Urinary bladder (tissue), 4 donors: ENCODE measurements at places on chromosomes 11 and 22.

- DNase-seq, result no peak
These were observed 35.3 kb upstream of the FZD4 start for GRCh38 chr11:86990515-86990914.

- DNase-seq, result no peak
These were observed 21.8 kb downstream of the RNF169 start for GRCh38 chr11:74770456-74770855.

DNA sequence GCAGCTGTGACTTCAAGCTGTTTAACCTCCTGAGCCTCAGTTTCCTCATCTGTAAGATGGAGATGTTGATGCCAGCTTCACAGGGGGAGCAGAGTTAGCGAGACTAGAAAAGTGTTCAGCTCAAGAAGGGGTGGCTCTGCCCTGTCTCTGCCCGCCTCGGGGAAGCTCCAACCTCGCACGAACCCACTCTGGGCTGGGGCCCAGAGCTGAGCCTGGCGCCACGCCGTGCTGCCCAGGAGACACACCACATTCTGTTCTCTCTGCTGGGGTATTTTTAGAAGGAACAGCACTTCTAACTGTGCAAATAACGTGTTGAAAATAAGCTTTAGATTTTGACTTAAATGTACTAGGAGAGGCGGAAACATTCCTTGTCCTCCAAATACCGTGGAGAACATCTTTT, 74.1 kb downstream of the PHF21B start:
- no peak for DNase-seq

DNA sequence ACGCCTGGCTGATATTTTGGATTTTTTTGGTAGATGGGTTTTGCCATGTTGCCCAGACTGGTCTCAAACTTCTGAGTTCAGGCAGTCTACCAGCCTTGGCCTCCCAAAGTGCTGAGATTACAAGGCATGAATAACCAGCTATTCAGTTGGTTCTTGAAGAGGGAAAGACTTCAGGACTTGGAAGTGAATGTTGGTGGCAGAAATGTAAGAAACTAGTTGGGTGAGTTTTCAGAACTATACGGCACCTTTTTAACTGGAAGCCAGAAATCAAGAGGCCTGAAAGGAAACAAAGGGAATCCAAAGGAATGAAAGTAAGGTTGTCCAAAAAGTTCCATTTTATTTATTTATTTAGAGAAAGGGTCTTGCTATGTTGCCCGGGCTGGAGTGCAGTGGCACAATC, 2.9 kb downstream of the POGLUT3 start:
- no peak for DNase-seq

GRCh38 chr22:36563001-36563400, 34.0 kb upstream of the EIF3D start:
- DNase-seq, result no peak

DNA sequence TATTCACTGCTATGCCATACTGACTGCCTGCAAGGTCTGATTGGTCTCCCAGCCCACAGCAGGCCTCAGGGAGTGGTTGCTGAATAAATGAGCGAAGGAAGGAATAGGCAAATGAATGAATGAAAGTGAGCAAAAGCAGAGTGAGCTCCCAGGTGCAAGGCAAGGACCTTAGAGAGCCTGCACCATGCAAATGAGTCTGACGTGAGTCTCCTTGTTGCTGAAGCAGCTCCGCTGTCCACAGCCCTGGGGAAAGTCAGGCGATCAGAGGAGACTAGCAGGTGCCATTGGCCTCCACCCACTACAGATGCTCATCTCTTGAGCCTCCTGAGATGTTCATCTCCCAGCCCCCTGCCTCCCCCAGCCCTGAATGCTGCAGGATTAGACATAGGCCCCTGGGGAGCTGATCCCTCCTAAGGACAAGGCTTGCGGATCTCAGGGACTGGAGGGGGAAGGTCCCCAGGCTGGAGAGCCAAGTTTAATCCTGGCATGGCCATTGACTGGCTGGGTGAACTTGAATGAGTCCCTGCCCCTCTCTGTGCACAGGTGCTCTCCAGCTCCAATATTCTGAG, 22.1 kb downstream of the GDPD5 start:
- no peak for DNase-seq

DNA sequence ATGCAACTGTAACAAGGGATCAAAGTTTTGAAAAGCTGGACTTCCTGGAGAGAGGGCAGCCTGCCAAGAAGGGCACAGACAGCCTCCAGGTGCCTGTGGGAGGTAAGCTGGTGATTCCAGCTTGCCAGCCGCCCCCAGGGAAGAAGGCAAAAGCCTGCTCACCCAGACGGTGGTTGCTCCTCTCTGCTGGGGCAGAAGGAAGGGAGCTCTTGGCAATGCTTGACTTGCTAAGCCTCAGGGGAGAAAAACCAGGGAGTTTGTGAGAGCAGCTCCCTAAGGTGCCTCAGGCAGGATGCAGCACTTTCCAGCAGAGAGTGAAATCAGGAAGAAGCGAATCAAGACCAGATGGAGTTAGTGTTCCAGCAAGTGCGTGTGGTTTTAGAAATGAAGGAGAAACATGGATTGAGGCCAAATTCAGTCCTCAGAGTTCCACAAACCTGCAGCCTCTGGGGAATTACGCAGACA, 553.6 kb downstream of the BUD13 start:
- DNase-seq, result no peak

DNA sequence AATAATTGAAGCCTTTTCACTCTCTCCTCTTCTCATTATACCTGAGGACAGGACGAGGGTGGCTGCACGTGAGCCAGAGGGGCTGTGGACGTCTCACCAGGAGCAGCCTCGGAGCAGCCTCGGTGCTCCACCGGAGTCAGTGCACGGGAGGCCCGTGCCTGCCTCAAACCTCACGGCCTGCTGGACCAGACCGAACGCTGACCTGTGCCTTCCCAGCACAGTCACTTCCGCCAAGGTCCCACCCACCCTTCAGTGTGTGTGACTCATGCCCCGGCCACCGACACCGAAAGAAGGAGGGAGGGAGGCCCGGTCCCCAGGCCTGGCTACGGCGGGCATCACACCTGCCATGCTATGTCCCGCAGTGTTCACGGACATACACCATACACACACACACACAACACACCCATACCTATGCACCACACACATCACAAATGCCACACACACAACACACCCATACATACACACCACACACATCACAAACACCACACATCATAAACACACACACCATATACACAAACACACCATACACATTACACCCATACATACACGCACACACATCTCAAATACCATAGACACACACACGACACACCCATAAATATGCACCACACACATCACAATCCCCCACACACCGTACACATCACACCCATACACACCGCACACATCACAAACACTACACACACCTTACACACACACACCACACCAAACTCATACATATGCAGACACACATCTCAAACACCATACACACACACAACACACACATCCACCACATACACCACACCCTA, 1506.5 kb downstream of the TBC1D22A start:
- DNase-seq, result no peak

GRCh38 chr22:46028106-46028991, 51.4 kb upstream of the WNT7B start:
- no peak for DNase-seq

GRCh38 chr11:64629796-64630562, 39.0 kb downstream of the SLC22A12 start:
- DNase-seq, result no peak

GRCh38 chr11:125086633-125087296, 23.7 kb downstream of the SLC37A2 start:
- DNase-seq, result no peak

DNA sequence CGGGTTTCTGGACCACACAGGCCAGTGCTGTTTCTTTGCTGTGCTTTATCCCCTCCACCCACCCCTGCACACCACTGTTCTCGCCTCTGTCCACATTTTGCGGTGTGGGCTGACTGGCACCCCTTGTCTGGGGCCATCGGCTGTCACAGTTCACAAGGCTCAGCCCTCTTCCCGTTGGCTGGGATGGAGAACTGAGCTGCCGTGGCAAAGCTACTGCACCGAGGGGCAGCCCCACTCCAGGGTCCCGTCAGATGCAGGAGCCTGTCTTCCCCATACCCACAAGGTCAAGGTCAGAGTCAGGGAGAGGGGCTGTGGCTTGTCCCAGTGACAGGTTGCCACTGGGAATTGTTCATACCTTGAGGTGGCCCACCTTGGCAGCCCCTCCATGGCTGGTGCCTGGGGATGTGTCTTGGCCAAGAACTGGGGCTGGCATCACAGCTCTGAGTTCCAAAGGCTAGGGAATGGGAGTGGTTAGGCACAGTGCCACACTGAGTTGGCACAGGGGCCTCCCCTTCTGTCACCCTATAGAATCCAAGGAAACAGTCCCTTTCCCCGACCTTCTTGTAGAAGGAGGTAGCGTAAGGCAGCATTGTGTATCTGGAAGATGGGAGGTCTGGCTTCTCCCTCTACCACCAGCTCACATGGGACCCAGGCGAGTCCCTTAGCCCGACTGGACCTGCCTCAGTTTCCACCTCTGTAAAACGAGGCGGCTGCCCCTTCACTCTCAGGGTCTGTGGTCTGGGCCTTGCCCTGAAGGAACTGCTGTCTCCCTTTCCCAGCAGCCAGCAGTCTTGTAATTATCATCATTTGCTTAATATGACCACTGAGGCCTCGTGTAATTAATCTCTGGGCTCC, 3.4 kb downstream of the GRK2 start:
- DNase-seq, result no peak

DNA sequence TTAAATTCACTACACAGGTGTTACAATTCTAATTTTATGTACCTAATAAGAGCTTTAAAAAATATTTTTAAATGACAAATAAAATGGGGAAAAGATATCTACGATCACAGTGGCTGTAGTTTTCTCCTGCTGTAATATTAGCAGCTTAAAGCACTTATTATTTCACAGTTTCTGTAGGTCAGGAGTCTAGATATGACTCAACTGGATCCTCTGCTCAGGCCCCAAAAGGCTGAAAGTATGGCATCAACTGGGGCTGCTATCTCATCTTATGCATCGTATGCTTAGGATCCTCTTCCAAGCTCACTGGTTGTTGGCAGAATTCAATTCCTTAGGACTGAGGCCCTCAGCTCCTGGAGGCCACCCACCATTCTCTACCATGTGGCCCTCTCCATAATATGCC, 12.8 kb downstream of the FBXO3 start:
- DNase-seq, result no peak

DNA sequence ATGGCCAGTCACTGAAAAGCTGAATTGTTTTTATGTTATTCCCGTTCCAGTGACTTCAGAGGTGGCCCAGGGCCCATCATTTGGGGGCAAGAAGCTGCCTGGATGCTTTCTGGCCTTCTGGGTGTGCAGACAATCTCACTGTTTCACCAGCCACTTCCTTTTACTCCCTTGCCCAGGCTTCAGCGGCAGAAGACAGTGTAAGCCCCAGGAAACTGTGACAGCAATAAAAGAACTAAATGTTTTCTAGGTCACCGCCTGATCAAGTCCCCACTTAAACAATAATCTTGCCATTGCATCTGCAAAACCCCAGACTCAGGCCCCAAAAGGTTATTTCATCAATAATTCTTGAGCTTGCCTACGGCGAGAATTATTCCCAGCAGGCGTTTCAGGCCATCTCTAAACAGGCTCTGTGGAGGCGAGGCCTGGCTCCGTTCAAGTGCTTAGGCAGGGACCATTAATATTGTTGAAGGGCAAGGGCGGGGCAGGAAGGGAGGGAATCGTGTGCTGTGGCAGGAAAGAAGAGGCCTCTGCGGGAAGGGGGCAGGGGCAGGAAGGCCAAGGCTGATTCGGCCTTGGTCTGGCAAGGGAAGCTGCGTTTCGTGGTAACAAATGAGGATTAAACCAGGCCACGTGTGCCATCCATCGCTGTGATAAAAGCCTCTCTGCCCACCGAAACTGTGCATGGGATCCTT, 252.3 kb downstream of the KIRREL3 start:
- no peak for DNase-seq

GRCh38 chr11:61742391-61742790, 10.0 kb upstream of the MYRF start:
- no peak for DNase-seq

GRCh38 chr11:134579724-134580609, 167.9 kb upstream of the B3GAT1 start:
- no peak for DNase-seq

DNA sequence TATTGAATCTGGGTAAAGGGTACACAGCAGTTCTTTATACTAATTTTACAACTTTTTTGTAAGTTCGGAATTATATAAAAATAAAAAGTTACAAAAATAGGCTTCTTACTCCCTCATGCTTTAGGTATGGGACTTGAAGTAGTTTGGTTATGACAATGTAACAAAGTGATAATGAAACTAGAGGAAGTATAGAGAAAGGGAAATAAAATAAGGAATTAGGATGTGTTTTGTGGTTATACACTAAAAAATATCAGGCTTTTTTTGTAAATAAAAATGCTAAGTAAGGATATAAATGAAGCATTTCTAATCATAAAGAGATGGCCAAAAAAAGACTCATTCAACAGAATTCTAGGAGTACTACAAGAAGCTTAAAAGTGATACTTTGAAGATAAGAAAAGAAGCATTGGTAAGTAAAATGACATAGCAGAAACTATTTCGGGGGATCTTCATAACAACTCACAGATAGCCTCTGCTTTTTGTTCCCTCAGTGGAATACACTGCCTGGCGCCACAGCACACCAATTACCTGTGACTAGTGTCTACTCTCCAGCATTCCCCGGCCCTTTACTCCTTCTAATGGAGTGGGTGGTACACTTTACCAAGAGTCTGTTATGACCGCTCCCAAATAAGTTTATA, 322.7 kb upstream of the PITPNB start:
- DNase-seq, result no peak

GRCh38 chr22:20206709-20207215, 55.9 kb upstream of the CCDC188 start:
- DNase-seq, result no peak

DNA sequence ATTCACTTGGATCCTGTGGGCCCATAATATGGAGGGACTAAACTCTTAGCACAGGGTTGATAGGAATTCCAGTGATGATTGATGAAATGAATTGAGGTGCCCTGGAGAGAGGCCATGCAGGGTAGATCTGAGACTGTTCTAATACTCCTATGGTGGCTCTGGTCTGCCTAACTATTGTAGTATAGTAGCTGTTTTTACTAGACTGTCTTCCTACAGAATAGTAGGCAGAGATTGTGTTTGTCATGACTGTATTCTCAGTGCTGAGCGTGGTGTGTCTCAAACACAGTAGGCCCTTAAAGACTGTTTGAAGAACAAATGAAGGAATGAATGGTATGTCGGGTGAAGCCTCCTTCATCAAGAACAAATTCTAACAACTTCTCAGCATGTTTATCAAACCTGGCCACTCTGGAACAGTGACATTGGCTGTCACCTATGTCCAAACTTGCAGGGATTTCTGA, 107.0 kb upstream of the SESN3 start:
- DNase-seq, result no peak

DNA sequence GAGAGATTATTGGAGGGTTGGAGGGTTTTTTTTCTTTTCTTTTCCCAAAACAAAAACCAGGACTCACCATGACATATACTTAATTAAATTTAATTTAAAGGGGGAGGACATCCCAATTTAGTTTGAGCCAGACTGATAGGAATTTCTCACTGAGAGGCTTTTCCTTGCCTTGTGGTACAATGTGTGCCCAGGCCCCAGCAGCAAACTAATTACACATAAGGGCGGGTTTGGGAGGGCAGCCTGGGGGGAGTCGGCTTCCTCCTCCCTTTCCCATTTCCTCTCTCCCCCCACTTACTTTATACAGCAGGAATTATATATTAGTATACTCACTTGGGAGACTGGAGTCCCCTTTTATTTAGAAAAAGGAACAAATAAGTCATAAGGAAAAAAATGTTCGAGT, 2.9 kb downstream of the TEAD1 start:
- DNase-seq, result no peak
